Nucleus accumbens (tissue), 56 donors: ENCODE measurements at places on chromosomes 3 and 15.

GRCh38 chr3:97841304-97841703 is 19.5 kb downstream of the CRYBG3 start:
- no peak for DNase-seq

DNA sequence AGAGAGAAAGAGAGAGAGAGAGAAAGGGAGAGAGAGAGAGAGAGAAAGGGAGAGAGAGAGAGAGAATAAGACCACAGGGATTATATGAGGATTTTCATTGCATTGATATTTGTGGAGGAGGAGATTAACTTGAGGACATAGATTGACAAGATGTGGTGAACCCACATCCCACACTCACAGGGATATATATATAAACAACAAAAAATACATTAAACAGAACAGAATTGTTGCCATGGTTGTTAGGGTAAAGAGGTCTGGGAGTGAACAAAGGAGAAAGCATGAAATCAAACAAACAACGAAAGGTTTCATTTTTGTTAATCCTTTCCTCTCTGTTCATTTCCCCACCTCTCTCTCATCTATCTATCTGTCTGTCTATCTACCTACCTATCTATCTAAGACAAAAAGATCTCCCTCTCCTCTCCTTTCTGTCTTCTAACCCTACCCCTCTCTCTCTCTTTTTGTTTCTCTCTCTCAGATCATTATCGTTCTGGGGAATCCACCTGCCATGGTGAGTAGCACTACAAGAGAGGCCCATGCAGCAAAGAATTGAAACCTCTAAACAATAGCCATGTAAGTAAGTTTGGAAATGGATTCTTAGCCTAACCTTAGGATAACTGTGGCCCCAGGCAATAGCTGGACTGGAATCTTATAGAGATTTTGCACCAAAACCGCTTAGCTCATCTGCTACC is 280.9 kb downstream of the RAP2B start:
- DNase-seq: no peak

GRCh38 chr3:550471-550870 is 353.9 kb downstream of the CHL1 start:
- DNase-seq: no peak

DNA sequence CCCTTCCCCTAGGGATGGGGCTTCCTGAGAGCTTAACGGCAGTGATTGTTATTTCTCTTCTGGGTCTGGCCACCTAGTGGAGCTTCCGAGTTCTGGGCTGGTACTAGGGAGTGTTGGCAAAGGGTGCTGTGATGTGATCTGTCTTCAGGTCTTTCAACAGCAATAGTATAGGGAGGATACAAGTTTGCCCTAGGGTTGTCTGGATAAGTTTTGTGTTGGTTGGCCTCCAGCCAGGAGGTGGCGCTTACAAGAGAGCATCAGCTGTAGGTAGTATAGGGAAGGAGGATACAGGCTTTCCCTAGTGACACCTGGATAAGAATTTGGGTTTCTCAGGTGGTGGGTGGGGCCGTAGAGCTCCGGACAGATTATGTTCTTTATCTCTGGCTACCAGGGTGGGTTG is 19.2 kb upstream of the CPOX start:
- no peak for DNase-seq

GRCh38 chr15:58222679-58223078 is 84.5 kb downstream of the AQP9 start:
- no peak for DNase-seq

GRCh38 chr3:172799246-172799645 is 48.7 kb downstream of the ECT2 start:
- no peak for DNase-seq

DNA sequence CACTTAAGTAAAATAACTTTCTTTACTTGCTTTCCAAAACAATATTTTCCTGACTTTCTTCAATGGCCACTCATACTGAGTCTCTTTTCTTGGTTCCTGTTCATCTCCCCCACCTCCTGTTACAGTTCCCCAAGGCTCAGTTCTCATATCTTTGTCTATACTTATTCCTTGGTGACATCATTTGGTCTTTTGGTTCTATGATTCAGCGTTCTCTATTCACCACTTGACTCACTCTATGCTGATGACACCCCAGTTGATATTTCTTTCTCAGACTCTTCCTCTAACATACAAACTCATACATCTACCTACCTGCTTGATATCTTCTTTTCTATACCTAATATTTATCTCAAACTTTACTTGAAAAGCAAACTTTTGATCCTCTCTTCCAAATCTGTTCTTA is 85.0 kb upstream of the P3H2 start:
- DNase-seq: no peak

DNA sequence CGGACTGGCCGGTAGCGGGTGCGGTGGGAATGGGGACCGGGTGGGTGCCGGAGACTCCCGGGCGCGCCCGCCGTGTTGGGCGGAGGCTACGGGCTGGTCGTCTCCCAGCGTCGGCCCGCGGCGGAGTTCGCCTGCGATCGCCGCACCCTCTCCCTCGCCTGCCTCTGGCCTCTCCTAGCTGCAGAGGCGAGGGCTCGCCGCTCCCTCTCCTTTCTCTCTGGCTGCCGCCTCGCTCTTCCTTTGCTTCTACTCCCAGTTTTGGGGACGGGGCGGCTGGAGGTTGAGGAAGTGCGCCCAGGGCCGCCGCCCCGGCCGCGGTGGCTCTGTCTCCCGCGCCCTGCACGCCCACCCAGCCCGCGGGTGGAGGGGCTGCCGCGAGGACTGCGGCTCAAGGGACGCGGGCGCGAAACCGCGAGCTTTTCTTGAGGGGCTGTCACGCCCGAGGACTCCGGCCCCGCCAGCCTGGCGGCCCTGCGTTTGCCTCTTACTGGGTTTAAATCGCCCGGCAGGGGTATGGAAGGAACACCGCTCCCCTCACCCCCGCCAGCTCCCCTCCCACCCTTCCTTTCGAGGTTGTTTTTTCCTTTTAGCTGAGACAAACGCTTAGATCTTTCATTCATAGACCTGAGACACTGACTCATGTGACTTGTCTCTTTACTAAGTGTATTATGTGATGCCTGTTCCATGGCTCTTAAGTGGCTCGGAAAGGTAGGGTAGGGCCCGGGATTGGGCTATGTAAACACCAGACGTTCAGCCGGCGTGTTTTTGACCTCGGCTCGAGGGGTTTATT is 654 bp downstream of the PIK3CA start:
- peak; percentile 8 for DNase-seq

DNA sequence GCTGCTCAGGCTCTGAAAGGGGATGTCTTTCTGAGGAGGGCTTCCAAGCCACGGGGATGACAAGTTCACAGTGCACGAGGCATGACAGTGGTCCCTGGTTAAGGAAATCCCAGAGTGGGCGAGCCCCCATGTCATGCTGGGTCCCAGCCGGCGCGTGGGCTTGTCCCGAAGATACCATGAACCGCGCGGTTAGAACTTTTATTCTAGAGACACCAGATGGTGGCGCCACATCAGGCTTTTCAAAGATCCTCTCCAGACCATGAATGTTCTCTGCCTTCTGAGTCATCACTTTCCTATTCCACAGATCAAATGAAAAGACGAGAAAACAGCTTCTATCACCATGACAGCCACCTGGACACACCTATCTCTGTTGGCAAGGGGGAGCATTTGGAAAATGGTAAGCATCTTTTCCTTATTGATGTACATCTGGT is 227.8 kb upstream of the LYSMD4 start:
- DNase-seq: no peak

GRCh38 chr15:50993598-50993997 is 85.1 kb downstream of the AP4E1 start:
- DNase-seq: no peak

GRCh38 chr3:8668216-8668615 is 23.6 kb upstream of the SSUH2 start:
- DNase-seq: no peak

DNA sequence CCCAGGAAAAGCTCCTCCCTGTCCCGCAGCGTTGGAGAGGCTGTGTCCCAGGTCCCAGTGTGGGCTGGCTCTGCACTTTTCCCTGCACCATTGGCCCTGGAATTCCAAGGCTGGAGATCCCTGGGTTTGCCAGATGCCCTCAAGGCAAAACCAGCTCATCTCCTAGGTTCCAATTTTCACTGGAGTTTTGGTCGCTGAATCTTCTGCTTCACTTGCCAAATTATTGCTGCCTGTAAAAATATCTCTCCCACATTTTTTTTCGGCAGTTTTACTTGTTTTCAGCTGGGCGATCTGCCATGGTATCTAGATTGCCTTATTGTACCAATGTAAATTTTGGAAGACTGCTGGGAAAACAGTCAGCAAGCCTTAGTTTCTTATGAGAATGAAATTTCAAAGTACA is 150.9 kb upstream of the ATP10A start:
- no peak for DNase-seq

GRCh38 chr3:15331072-15331605 is 1.2 kb downstream of the SH3BP5 start:
- no peak for DNase-seq

GRCh38 chr15:48330105-48330785 is 984 bp upstream of the DUT start:
- DNase-seq: no peak

DNA sequence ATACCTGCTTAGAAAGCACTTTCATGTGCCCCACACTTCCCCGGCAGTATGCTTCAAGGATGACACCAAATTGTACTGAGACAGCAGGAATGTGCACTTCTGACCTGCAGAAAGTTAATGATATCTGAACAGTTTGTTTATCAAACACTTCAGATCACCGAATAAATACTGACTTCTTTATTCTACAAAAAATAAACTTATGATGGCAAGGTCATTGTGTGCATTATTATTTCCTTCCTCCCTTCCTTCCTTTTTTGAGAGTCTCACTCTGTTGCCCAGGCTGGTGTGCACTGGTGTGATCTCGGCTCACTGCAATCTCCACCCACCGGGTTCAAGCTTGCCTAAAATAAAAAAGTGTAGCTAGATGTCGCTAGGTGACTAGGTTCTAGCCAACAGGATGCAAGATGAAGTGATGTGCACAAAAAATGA is 80.3 kb downstream of the FAIM start:
- no peak for DNase-seq

DNA sequence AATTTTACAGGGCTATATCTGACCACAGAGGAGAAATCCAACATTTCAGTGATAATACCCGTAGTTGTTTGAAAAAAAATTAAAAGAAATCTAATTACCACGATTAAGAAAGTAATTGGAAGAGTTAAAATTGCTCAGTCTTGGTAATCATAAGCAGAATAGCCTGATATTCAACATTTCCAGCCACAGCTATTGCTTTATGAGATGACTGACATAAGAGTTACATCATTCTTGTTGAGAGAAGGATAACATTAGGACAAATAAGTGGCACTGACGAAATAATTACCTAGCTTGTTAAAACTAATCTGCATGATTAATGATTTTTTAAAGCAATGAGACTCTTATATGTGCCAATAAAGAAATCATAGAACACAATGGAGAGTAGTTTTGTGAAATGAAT is 825.0 kb upstream of the GBE1 start:
- no peak for DNase-seq

DNA sequence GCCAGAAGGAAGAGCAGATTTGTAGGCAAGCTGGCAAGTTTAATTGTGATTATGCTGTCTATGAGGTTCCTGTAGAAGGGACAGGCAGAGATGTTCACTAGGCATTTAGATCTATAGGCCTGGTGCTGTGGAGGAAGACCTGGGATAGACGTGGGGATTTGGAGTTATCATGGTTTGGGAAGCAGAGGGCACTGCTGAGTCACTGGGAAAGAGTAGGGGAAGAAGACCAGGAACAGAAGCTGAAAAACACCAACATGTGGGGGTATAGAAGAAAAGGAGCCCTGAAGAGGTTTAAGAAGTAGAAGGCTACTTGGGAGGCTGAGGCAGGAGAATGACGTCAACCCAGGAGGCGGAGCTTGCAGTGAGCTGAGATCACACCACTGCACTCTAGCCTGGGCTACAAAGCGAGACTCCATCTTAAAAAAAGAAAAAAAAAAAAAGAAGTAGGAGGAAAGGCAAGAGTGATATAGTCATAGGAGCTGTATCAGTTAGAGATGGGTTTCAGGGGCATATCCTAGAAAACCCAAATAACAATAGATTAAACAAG is 19.3 kb downstream of the GRK7 start:
- DNase-seq: no peak

- DNase-seq: no peak
These were observed 2.0 kb downstream of the TRIM59 start for GRCh38 chr3:160447544-160447943.

DNA sequence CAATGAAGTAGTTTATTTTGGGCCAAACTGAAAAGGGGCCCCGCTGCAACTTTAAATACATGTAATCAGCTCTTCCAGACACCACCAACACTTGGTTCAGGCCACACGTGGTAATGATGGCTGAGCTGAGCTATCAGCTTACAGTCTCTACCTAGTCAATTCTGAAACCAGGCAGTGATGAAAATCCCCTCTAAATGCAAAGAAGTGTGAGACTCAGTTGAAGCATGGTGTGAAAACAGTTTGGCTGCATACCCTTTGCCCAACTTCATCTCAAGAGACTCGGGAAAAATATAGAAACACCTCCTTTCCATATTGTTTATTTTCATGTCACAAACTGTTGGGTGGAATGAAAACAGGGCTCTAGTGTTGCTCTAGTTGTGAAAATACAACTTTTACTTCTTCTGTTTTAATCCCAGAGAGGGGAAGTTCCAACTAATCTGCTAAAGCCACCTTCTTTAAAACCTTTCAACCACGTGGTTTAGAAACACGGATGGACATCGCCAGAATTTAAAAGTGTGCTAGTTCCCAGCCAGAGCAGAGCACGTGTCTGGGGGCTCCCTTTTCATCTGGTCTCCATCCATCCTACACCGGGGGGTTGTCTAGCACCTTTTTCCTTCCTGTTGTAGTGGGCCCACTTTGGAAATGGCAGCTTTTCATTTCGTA is 229.1 kb downstream of the EPHB1 start:
- no peak for DNase-seq

- DNase-seq: no peak
These were observed 29.5 kb downstream of the CTDSPL start for GRCh38 chr3:37891227-37891626.

GRCh38 chr3:54950391-54951003 is 22.6 kb upstream of the LRTM1 start:
- no peak for DNase-seq

DNA sequence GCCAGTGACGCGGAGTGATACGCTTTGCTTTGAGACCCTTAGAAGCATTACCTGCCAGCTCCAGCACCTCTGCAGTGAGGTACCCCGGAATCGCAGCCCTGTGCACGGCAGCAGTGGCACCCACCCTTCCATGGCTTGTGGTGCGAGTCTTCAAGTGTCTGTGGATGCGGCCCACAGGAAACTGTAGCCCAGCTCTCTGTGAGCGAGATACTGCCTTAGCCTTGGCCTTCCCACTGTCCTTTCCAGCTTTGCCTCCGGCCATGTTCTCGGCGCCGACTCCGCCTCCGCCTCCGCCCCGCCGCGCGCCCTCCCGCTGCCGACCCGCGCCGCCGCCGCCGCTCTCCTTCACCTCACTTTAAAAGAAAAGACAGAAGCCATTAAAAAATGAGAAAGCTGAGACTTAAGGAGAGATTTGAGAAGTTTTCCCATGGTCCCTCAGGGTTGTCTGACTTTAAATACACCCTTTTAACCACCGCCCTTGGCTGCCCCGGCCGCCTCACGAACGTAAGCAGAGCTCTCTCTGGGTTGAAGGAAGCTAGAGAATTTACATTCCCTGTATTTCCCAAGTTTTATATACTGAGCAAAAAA is 78.5 kb upstream of the FAM174B start:
- peak; percentile 25 for DNase-seq

GRCh38 chr3:106510206-106510605 is 641.4 kb upstream of the CBLB start:
- no peak for DNase-seq

GRCh38 chr15:48332642-48333034 is 1.4 kb downstream of the DUT start:
- no peak for DNase-seq

GRCh38 chr3:15220661-15221060 is 14.6 kb downstream of the CAPN7 start:
- no peak for DNase-seq

- no peak for DNase-seq
These were observed 176.1 kb downstream of the MINAR1 start for GRCh38 chr15:79608066-79608864.

GRCh38 chr15:64850778-64851502 is 9.2 kb downstream of the PLEKHO2 start:
- DNase-seq: no peak
